H1 (cell line): ENCODE measurements at places on chromosomes 16 and 17.

- no peak for DNase-seq
These were observed 6.6 kb downstream of the PNMT start for GRCh38 chr17:39674702-39675389.

DNA sequence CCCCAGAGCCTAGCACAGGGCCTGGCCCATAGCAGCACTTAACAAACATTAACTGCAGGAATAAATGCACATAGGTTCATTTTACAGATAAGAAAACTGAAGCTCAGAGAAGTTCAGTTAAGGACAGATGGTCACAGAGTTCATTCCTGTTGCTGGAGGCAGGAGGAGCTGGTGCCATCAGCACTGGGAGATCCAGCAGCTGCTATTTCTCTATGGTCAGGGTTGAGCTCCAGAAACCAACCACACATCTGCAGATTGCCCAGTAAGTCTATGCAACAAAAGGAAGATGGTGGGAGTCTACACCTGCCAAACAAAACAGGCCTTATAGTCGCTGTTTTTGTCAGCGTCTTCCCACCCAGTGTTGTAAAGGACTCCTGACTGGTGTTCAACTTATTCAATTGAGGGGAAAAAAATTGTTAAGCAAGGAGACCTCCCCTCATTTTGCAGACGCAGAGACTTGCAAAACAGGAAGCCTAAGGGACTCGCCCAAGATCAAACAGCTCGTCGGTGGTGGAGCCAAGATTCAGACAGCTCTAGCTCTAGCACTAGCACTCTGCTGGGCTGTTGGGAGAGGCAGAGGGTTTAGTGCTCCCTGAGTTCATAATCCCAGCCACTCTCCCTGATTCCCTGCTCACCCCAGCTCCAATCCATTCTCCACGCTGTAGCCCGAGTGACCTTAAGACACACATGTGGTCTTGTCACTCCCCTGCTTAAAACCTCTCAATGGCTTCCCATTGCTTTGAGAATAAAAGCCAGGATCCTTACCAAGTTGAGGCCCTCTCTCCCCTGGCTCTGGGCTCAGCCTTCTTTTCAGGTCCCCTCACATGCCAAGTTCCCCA, 9.0 kb downstream of the NOG start:
- DNase-seq = no peak

DNA sequence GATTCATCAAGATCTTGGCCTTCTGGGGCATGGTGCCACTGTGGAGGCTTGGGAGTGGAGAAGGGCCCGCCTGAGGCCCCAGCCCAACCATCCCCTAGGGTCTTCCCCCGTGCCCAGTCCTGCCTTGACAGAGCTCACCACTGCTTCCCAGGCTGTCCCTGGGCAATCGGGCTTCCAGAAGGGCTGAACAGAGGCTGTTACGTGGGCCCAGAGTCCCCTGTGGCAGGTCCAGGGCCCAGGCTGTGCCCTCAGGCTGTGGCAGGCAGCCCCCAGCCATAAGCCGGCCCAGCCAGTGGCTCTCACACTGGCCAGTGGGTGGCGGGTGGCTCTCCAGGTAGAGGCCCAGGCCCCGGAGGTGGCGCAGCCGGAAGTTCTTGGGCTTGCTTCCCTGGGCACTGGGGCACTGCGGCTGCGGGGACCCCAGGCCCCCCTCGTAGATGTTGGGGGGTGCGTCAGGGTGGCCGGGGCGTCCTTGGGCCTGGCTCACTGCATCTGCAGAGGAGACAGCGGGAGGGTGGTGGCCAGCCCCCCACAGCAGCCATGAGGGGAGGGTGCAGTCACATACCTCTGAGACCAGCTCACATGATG, 809 bp downstream of the C16orf90 start:
- no peak for DNase-seq

DNA sequence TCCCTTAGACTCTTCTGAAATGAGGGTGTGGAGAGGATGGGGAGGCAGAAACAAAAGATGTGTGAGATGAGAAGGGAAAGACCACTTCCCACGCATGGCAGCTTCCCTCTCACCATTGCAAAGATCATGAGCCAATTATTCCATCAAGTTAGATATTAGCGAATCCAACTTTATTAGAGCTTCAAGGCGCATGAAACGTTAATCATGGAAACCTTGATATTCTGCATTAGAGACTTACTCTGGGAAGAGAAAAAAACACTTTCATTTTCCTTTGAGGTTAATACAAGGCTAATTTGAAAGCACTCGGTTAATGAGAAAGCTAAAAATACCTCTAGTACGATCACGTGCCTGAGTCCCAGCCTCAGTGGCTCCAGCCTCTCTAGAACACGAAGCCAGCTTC, 220.6 kb upstream of the RPL38 start:
- DNase-seq = no peak

DNA sequence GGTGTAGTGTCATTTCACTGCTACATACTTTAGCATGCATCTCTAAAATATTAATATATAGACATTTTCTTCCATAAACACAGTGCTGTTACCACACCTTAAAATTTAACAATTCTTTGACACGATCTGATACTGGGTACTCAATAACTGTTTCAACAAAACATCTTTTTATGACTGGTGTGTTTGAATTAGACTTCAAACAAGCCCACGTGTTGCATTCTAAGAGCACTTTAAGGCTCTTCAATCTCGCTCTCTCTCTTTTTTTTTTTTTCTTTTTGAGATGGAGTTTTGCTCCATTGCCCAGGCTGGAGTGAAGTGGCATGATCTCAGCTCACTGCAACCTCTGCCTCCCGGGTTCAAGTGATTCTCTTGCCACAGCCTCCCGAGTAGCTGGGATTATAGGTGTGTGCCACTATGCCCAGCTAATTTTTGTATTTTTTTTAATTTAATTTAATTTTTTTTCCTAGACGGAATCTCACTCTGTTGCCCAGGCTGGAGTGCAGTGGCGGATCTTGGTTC, 15.8 kb upstream of the SLC46A1 start:
- DNase-seq = no peak
